ENCODE measurements at places on chromosomes 4 and X.
A peak's percentile ranks its signal among the peaks of the same experiment; 100 is the strongest.

GRCh38 chr4:41880022-41880837 is 55.0 kb upstream of the TMEM33 start:
- DNase-seq = no peak

GRCh38 chrX:53442322-53442631 is 8.1 kb upstream of the HSD17B10 start:
- DNase-seq = no peak

GRCh38 chrX:104195013-104195412 is 28.8 kb downstream of the FAM199X start:
- no peak for DNase-seq

DNA sequence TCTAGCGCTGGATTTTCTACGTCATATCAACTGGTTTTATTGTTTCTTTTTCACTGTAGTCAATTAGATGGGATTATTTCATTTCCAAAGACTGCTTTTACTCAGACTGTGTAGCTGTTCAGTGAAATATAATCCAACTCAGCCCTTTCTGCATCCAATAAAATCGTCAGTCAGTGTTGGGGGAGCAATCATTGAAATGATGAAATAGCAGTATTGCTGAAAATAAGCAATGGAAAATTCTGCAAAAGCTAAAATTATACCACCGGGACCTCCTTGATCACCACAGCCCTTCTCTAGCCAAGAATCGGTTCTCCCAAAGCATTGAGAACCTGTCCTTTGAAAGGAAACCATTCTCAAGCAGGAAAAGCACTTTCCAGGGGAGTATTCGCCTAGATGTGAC is 243.1 kb upstream of the TENM3 start:
- DNase-seq = no peak

GRCh38 chrX:47482065-47482511 is 934 bp downstream of the ZNF41 start:
- no peak for DNase-seq

- no peak for DNase-seq
Observed at GRCh38 chr4:139770361-139770760, 104.7 kb downstream of the MGST2 start.

DNA sequence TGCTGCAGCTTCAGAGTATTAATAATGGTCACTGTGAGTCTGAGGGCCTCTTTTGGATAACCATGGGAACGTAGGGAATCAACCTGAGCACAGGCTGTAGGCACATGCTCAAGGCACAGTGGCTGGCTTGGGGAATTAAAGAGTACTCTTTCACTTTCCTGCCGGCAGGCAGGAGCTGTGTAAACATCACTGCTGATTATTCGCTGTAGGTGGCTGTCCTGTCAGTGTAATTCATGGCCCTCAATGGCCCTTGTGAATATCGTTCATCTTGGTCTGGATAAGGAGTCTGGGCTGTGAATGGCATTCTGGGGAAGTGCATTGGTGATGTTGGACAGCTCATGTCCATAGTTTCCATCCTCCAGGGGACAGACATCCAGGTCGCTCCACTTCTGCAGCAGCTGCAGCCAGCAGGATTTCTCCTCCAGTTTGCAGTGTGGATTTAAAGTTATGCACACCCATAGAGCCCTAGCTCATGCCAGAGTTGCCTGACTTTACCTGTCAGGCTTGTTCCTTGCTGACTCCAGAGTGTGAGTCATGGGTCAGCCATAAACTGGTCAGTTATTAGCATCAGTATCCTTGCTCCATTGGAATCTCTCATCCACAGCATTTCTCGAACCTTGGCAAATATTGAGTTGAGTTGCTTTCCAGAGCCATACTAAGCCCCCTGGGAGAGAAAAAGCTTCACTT is 43.0 kb downstream of the C4orf33 start:
- DNase-seq = no peak

DNA sequence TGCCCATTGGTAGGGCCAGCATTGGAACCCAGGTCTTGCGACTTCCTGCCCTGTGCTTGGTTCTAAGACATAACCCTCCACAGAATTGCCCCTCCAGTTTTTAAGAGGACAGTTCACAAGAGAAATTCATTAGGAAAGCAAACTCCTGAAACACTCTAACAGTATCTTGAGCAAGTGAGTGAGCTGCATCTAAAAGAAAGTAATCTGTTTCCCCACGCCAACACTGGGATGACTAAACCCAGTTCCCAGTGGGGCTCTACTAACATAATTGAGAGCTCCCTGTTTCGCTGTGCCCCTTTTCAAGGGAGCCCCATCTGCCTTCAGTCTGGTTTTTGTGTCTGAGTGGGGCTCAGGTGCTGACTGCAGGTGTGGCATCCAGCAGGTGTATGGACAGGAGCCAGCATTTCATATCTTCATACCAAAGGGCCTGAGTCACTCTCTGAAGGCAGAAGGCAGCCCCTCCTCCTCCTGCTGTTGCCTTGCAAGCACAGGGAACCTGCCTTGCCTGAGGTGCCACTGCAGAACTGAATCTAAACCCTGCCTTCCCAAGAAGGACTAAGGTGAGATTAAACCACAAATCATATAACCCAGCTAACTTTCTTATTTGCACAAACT is 8.0 kb downstream of the AMOT start:
- peak; percentile 55 for DNase-seq

DNA sequence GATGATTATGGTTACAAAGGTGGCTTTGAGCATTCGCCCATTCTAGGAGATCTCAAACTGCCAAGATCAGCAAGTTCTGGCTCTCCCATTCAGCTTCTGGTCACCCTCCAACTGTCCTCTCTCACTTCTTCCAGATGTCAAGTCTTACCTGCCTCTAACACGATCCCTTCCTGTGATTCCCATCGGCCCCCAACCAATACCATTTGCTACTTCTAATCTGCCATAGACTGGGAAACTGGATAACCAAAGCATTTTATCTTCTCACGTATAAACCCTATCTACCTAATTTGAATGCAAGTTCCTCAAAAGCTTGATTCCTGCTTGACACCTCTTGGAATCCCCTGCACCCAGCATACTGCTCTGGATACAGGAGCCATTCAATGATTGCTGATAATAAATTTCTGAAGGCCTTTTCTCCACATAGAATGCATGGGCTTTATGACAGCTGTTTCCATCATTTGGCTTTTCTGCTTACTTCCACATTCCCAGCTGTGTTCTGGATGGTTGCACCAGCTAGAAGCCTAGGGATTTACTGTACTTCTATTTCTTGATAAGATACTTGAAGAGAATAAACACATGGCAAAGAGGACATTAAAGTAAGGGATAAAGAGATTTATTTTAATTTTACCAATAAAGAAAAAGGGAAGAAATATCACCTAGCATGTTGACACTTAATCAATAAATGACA is 9.6 kb downstream of the GPC4 start:
- DNase-seq = no peak

- peak; percentile 30 for DNase-seq
Observed at GRCh38 chrX:53288189-53288588, 6.8 kb upstream of the IQSEC2 start.

GRCh38 chrX:150007356-150007755 is 69.1 kb upstream of the EOLA2 start:
- no peak for DNase-seq

- DNase-seq = no peak
Observed at GRCh38 chr4:159271856-159272255, 169.0 kb downstream of the RAPGEF2 start.

- DNase-seq = no peak
Observed at GRCh38 chr4:177214935-177215334, 94.7 kb upstream of the NEIL3 start.

DNA sequence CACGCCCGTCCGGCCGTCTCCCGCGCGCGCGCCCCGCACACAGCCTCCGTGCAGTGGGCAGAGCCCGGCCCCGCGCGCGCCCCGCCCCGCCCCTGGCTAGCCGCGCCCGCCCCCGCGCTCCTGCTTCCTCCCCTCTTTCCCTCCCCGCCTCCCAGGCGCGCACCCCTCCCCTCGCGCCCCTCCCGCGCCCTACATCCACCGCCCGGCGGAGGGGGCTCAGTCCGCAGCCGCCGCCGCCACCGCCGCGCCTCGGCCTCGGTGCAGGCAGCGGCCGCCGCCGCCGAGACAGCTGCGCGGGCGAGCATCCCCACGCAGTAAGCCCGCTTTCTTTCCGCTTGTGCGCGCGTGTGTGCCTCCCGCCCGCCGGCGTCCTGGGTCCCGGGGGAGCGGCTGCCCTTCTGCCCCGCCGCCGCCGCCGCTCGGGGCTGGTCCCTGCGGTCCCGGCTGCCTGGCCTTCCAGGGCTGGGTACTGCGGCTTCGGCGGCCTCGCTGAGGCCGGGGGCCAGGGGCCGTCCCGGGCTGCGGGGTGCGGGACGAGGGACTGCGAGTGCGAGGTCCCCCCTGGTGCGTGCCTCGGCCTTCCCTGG is at the start of gene FHL1:
TSS of gene FHL1 (plus strand) at position 219 of the 587 bp plus-strand sequence.
- peak; percentile 76 for DNase-seq

GRCh38 chr4:11497212-11497806 is 68.6 kb upstream of the HS3ST1 start:
- DNase-seq = no peak

GRCh38 chr4:121738780-121739535 is 26.0 kb downstream of the SMIM43 start:
- DNase-seq = peak; percentile 12

GRCh38 chr4:98614662-98615061 is 43.7 kb downstream of the TSPAN5 start:
- DNase-seq = no peak

GRCh38 chr4:181770971-181771370 is 472.2 kb upstream of the TENM3 start:
- no peak for DNase-seq

- no peak for DNase-seq
Observed at GRCh38 chr4:60452266-60452665, 747.9 kb upstream of the ADGRL3 start.

GRCh38 chr4:112357897-112358296 is 60.7 kb downstream of the ALPK1 start:
- DNase-seq = no peak

DNA sequence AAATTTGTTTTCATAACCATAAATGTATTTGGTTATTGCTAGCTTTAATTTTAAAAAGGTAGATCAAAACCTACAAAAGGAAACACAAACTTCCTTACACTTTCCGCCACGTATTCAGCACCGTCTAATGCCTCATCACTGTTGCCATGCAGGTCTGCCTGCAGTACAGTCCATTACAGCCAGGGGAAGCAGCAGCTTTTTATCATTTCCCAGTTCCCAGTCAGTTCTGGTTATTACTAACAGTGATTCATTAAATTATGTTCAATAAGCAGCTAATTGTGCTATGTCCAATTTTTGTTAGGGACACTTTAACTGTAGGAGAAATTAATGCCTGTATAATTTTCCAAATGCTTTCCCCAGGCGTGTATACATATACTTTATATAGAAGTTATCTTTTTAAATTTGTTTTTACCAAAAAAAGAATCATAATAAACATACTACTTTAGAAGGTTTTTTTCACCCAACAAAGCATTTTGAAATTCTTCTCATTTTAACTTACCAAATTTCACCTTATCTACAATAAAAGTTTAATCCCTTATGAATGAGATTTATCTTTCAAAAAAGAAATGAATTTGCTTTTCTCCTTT is 93.3 kb downstream of the ANXA3 start:
- peak; percentile 83 for DNase-seq

- DNase-seq = peak; percentile 26
Observed at GRCh38 chr4:115711575-115711974, 598.2 kb upstream of the NDST4 start.

GRCh38 chrX:24150051-24150790 is 692 bp downstream of the ZFX start:
- DNase-seq = peak; percentile 98

DNA sequence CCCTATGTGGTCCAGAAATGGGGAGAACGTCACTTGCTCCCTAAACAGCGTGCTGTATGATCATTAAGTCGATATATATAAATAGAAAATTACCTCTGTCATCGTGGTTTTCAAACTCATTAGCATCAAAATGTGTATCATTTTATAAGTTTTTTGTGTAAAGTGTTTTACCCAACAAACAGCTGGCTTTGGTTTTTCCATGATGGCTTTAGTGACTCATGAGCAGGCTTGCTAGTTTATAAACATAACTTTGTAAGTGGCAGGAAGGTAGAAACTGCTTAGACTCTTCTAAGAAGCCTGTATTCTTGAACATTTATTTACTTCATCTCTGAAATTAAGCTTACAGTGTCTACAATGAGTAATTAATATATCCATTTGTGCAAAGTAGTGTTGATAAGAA is 108.4 kb upstream of the DIPK2B start:
- DNase-seq = peak; percentile 22

- peak; percentile 82 for DNase-seq
Observed at GRCh38 chrX:48465336-48465933, 4.6 kb downstream of the SLC38A5 start.

DNA sequence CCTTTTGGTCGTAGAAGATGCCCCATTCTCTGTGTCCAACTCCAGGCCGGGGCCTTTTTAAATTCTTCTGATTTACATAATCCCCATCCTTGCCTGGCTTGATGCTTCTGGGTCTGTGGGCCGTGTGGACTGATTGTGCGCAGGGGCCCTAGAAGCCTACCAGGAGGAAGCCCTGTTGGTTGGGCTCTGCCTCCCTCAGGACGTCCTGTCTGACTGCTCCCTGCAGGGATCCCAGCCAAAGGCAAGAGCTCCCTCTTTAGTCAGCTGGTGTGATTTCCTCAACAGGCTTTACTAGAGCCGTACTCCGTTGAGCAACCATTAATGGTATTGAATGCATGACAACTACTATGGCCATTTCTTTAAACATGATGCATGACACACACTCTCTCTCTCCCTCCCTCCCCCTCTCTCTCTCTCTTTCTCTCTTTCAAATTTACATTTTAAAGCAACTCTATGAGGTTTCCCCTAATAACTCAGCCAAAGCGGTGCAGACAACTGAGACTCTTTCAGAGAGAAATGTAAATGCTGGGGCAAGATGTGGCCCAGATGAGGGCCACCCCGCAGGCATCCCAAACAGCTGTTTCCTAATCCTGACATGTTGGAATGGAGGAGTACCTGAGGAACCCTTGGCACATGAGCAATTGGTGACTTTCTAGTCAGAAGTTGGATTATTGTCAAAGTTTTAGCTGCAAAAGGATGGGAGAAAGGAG is 117.3 kb downstream of the DRD5 start:
- DNase-seq = peak; percentile 20

GRCh38 chr4:153095448-153096204 is 108.6 kb upstream of the TRIM2 start:
- DNase-seq = no peak

- DNase-seq = no peak
Observed at GRCh38 chrX:23392195-23392594, 57.5 kb downstream of the PTCHD1 start.

GRCh38 chrX:8297766-8298165 is 126.7 kb upstream of the VCX2 start:
- no peak for DNase-seq

- DNase-seq = no peak
Observed at GRCh38 chr4:147794314-147794680, 62.4 kb downstream of the ARHGAP10 start.

- peak; percentile 52 for DNase-seq
Observed at GRCh38 chr4:184265546-184266351, 48.1 kb upstream of the ENPP6 start.

- peak; percentile 1 for DNase-seq
Observed at GRCh38 chrX:132444936-132445335, 43.9 kb downstream of the MBNL3 start.
